ENCODE measurements at places on chromosomes 1 and 21.

- no peak for DNase-seq
Measured at GRCh38 chr1:8189931-8190483, 127.9 kb upstream of the SLC45A1 start.

DNA sequence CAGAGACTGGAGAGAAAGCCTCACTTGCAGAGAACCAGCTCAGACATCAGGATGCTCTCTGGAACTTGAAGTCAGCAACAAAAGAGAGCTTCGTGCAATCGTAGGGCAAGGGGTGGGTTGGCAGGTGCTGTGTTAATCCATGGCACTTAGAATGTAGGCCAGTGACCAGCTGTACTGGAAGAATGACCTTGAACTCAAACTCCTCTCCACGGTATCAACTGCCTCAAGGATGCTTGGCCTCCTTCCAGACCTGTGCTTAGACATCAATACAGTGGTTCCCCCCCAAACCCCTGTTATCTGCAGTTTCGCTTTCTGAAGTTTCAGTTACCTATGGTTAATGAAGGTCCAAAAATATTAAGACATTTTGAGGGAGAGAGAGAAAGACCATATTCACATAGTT, 6.5 kb downstream of the KANK4 start:
- DNase-seq: no peak

GRCh38 chr1:206628916-206629315, 6.4 kb upstream of the DYRK3 start:
- DNase-seq: no peak

DNA sequence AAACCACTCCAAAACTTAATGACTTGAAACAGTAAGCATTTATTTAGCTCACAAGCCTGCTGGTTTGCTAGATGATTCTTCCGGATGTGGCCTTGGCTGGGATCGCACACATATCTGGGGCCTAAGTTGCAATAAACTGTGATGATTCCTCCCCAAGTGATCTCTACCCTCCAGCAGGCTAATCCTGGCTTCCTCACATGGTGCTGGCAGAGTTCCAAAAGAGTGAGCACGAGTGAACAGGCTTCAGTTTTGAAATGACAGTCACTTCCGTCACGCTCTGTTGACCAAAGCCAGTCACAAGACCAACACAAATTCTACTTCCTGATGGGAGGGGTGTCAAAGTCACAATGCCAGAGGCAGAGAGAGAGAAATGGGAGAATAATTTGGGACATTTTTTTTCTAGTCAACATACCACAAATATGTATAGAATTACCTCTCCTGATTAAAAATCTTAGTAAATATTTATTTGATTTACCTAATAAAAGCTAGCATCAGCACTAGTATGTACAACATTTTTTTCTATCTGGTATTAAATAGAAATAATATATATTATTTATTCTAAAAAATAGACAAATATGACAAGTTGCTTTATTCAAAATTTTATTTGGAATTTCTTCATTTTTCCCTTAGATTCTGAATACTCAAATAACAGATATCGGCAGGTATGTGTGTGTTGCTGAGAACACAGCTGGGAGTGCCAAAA, 292.7 kb downstream of the TPR start:
- DNase-seq: peak; percentile 69

DNA sequence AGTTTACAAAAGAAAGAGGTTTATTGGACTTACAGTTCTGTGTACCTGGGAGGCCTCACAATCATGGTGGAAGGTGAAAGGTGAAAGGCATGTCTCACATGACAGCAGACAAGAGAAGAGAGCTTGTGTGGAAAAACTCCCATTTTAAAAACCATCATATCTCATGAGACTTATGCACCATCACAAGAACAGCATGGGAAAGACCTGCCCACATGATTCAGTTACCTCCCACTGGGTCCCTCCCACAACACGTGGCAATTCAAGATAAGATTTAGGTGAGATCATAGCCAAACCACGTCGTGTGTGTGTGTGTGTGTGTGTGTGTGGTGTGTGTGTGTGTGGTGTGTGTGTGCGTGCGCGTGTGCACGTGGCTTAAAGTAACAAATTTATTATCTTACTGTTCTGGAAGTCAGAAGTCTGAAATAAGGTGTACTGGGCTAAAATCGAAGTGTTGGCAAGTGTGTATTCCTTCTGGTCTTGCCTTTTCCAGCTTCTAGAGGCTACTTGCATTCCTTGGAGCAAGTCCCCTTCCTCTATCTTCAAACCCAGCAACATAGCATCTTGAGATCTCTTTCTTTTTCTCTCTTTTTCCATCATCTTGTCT, 48.1 kb upstream of the MPC2 start:
- DNase-seq: peak; percentile 2

DNA sequence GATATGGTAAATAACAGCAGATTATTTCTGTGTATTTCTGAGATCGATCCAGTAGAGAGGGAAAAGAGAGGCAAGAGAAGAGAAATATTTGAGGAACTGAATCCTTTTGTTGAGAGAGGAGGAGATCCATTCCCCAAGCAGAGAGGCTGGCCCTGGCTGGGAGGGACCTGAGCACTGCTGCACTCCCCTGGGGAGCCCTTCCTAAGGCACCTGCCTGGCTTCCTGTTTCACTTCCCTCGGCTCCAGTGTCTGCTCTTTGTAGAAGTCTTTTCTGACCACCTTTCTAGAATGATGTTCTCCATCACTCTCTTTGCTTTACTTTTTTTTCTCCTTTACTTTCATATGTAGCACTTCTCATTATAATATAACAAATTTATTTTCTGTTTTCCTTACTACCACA, 42.3 kb upstream of the SLC6A9 start:
- peak; percentile 31 for DNase-seq

GRCh38 chr1:228767636-228768354, 32.5 kb downstream of the RHOU start:
- DNase-seq: no peak

DNA sequence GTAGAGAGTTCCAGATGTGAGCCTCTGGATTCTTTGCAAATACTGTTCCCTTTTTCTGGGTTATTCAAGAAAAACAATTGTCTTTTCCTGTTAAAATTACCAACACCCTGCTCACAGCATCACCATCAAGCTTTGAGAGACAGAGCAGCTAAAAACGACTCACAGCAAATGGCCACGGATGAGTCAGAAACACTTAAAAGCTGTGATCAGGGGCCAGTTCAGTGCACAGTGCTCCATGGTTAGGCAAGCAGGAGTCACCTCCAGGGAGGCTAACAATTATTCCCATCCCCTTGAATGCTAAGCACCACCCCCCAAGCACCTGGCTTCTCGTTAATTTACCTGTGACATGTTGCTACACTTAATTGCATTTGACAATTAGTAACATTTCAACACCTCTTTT, 128.4 kb upstream of the CAMK1G start:
- no peak for DNase-seq

DNA sequence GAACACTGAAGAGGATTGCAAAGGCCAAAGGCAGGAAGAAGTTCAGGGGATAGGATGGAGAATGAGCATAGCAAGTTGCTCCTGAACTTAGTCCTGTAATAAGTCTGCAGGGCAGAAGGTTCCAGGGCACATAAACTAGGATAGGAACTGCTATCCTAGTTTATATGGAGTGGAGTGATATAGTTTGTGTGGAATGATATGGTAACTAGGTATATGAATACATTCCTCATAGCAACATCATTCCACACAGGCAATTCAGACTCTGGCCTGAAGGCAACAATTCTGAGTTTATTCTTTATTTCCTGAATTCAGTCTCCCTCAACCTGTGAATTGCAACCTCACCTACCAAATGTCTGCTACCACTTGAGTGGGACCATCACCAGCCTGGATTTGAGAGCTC, 154.9 kb upstream of the GREM2 start:
- DNase-seq: no peak

DNA sequence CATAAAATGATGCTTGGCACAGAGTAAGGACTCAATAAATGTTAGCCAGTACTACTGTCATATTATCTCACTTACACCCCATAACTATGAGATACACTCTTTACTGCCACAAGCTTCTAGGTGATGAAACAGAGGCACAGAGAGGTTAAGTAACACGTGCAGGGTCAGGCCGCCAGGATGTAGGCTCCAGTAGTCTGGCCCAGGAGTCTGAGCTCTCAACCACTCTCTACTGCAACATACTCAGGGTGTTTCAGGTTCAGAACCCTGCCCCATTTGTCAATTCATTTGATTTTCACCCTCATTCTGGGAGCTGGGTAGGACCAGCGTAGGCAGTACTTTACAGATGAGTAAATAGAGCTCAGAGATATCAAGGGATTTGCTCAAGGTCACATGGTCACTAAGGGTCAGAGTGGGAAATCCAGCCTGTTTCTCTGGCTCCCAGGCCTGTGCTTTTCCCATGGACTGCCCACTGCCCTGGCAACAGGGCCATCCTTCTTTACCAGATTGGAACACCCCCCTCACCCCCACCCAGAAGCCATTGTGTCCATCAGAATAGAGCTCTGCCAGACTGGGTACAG, 21.2 kb downstream of the IQGAP3 start:
- DNase-seq: no peak

DNA sequence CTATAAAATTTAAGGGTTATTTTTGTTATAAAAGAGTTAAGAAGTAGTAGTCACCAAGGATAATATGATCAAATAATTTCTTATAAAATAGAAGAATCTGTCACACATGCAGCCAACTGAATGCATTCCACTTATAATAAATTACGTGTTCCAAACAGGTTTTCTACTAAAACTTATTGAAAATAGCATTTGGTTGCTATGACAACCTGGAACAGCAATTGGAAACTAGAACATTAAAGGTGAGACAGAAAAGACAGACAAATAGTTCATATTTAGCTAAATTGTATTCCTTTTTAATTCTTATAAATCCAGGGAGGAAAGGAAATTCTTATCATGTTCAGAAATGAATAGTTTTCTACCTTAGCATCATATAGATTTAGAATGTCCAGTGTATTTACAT, 9.1 kb upstream of the CHODL start:
- DNase-seq: no peak

- peak; percentile 34 for DNase-seq
Measured at GRCh38 chr1:44212355-44213221, 683 bp upstream of the DMAP1 start.

GRCh38 chr1:39829791-39830533, 41.3 kb upstream of the BMP8B start:
- DNase-seq: no peak

- no peak for DNase-seq
Measured at GRCh38 chr1:201763455-201764140, 65.4 kb upstream of the IPO9 start.

DNA sequence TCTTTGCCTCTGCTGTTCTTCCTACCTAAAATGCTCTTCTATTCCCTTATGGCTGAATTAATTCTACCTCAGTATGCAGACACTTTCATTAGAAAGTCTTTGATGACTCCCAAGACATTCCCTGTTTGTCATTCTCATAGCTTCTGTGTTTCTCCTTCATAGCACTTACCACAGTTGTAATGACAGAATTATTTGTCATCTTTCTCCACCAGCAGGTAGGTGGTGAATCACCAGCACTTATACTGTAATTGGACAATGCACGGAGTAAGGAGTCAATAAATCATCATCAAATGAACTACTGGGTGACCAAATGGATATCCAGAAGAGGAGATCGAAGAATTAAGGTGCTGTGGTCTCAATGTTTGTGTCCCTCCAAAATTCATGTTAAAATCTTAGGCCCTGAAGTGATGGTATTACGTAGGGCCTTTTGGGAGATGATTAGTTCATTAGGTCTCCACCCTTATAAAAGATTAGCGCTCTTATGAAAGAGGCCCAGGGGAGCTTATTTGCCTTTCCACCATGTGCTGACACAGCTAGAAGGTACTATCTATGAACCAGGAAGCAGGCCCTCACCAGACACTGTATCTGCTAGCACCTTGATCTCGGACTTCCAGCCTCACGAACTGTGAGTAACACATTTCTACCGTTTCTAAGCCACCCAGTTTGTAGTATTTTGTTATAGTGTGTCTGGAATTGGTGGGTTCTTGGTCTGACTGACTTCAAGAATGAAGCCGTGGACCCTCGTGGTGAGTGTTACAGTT, 2.4 kb upstream of the CCT8 start:
- no peak for DNase-seq

DNA sequence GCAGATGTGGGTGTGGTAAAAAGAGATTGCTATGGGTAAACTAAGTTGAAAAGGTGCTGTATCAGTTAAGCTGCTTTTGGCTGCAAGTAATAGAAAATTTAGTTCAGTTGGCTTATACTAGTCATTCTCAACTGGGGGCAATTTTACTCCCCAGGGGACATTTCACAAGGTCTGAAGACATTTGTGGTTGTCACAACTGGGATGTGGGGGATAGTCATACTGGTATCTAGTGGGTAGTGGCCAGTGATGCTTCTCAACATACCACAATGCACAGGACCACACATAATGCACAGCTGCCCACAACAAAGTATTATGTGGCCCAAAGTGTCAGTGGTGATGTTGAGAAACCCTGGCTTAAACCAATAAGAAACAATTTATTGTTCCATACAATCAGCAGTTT, 31.4 kb downstream of the SERTAD4 start:
- DNase-seq: no peak

GRCh38 chr1:51549016-51549619, 30.1 kb upstream of the EPS15 start:
- no peak for DNase-seq

DNA sequence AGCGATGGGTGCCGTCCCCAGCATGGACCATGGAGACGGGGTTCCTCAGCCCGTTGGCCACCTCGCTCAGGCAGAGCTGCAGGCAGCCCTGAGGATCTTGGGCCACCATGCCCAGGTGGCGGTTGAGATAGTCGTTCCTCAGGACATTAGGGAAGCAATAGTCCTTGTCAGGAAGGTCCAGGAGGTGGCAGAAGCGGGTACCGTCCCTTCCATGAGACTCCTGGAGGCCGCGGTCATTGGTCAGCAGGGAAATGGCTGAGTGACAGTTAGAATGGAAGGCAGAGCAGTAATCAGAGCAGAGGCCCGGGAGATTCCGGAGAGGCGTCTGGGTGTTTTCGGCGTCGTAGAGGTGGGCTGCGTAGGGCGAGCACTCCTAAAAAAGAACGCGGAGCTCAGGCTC, 4.1 kb downstream of the HHIPL2 start:
- no peak for DNase-seq

GRCh38 chr1:109249654-109250401, 489 bp downstream of the CELSR2 start:
- DNase-seq: no peak

- no peak for DNase-seq
Measured at GRCh38 chr21:42108554-42109340, 37.6 kb downstream of the UMODL1 start.

GRCh38 chr1:188386161-188386560, 1557.4 kb downstream of the PLA2G4A start:
- DNase-seq: no peak

GRCh38 chr1:171161431-171161830, 23.7 kb upstream of the FMO2 start:
- no peak for DNase-seq

GRCh38 chr1:7470904-7471638, 300.0 kb upstream of the VAMP3 start:
- no peak for DNase-seq

GRCh38 chr1:239840790-239841189, 250.9 kb upstream of the FMN2 start:
- DNase-seq: no peak
